Left lung (tissue), 14 donors: ENCODE measurements at places on chromosomes 2 and 18. TPM values are rescaled to one million over a fixed set of nuclear protein-coding genes. Genes with fewer than 3 reads are reported as not detected.

DNA sequence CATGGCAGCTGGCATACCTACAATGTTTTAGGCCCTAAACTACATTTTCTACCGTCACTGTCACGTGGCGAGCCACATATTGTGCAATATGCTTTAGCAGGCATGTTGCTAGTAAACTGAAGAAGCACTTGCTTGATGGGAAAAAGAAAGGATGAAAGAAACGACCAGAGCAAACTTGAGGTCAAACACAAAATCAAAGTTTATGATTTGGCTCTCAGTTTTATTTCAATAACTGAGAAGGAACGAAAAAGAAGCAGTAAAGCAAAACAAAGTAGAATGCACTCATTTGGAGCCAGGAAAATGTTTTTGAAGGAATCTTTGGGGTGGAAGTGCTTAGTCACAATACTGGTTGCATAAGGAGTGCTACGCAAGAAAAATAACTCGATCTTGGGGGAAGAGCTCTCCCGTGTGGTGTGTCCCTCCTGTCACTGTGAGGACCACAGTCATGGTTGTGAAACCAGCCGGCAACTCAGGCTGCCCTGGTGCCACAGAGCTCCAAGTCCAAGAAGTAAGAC is 349.8 kb downstream of the RBM43 start:
- H3K27me3 ChIP-seq: no peaks in the 10 kb centered on the region
- DNase-seq: peak; percentile 43
- H3K4me1 ChIP-seq: no peaks in the 10 kb centered on the region
- no peak overlapping the region for H3K27ac ChIP-seq
- H3K4me3 ChIP-seq: no peak overlapping the region

- H3K27ac ChIP-seq: no peak overlapping the region
- H3K4me3 ChIP-seq: no peak overlapping the region
- no peaks in the 10 kb centered on the region for H3K4me1 ChIP-seq
- H3K27me3 ChIP-seq: no peaks in the 10 kb centered on the region
- peaks cover 51% of the 10 kb centered on the region for H3K36me3 ChIP-seq
These were observed 6.0 kb downstream of the HADHA start for GRCh38 chr2:26238311-26238958.

DNA sequence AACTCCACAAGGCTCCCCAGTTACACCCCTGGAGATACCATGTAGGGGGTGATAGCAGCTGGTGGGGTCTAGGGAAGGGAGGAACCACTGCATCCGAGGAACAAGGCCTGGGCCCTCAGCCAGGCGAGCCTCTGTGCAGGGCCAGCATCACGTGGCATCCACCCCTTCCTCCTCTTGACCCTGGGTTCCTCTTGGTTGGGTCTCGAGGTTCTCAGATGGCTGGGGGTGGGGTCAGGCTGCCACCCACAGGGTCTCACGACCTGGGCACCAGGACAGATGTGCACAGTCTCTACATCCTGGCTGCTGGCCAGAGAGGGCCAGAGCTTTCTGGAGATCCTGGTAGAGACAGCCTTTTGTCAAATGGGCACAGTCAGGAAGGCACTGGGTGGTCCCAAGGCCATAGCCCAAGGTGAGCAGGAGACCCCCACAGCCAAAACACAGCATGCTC is 10.4 kb downstream of the HS6ST1 start:
- peaks cover 50% of the 10 kb centered on the region for H3K4me1 ChIP-seq
- H3K27ac ChIP-seq: no peak overlapping the region
- peak; percentile 64 for DNase-seq
- no peak overlapping the region for H3K4me3 ChIP-seq

DNA sequence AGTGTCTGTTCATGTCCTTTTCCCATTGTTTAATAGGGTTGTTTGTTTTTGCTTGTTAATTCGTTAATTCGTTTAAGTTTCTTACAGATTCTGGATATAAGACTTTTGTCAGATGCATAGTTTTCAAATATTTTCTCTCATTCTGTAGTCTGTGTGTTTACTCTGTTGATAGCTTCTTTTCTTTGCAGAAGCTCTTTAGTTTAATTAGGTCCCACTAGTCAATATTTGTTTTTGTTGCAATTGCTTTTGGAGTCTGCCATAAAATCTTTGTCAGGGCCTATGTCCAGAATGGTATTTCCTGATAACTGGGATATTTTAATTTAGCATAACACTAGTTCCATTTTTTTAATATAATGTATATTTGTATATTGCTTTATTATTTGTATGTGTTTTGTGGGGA is 1380.1 kb downstream of the SUCLG1 start:
- no peak overlapping the region for H3K4me3 ChIP-seq
- H3K4me1 ChIP-seq: no peaks in the 10 kb centered on the region
- H3K27ac ChIP-seq: no peak overlapping the region
- no peaks in the 10 kb centered on the region for H3K36me3 ChIP-seq

DNA sequence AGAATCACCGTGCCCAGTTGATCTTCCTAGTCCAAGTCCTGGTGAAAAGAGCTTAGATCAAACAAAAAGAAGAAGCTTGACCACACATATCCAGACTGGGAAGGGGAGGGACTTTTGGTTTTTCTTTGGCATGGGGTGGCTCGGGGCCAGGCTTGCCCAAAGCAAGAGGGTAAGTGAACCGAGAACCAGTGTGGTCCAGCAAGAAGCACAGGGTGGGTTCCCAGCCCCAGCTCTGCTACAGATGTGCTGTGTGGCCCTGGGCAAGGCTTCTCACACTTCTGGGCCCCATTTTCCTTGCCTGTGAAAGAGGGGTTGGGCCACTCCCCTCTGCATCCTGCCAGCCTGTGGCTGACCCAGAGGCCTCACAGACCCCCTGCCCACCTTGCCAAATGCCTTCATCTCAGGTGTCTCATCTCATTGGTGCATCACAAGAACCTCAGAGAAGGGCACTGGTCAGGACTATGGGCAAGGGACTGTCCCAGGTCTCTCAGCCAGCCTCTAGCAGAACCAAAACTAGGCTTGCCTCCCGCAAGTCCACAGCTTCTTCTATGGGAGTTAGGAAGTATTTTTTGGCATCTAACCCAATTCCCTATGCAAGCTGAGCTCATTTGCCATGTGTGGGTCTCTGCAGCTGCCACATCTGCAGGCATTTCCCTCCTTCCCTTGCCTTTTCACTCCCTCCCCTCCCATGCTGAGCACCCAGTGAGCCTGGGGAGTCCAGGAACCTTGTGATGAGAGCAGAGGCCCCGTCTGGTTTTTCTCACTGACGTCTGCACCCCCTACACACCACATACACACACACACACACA is 6.9 kb downstream of the ATP6V1B1 start:
- peaks cover 3% of the 10 kb centered on the region for H3K4me1 ChIP-seq
- no peaks in the 10 kb centered on the region for H3K36me3 ChIP-seq
- no peak overlapping the region for H3K4me3 ChIP-seq
- peaks cover 9% of the 10 kb centered on the region for H3K27me3 ChIP-seq

The HADHB gene
- 130 TPM for total RNA-seq

DNA sequence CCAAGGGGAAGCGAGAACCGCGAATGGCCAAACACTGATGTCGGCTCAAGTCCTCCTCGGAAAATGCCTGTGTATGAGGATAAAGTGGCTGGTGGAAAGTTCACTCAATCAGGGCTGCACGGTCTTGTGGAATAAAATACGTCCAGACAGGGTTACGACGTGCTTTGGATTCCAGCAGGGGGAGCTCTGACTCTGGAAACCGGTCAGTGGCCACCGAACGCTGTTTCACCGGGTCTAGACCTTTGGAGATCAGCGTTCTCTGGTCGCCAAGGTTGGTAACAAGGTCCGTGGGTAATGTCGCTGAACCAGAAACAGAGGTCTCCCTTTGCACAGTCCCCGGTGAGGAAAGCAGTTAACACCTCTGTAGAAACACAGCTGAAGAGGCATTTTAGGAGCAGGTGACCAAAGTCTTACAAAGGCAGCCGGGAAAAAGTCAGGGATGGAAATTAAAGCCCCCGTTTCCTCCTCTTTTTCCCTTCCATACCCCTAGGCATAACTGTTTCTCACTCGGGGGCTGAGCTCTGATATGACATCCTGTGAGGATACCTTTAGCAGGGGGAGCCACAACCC is 47.8 kb downstream of the CDCA7 start:
- no peak for DNase-seq
- no peak overlapping the region for H3K27ac ChIP-seq
- H3K4me1 ChIP-seq: no peaks in the 10 kb centered on the region
- no peaks in the 10 kb centered on the region for H3K36me3 ChIP-seq

The VSNL1 gene
- 1.6 TPM for total RNA-seq

- peak overlapping the region; percentile 23 for H3K27ac ChIP-seq
- H3K27me3 ChIP-seq: no peaks in the 10 kb centered on the region
- H3K4me1 ChIP-seq: peaks cover 18% of the 10 kb centered on the region
- no peaks in the 10 kb centered on the region for H3K36me3 ChIP-seq
These were observed 56.2 kb upstream of the HS6ST1 start for GRCh38 chr2:128374711-128375413.
